ENCODE measurements at places on chromosomes 6 and 20. TPM values are rescaled to one million over a fixed set of nuclear protein-coding genes. Genes with fewer than 3 reads are reported as not detected.

DNA sequence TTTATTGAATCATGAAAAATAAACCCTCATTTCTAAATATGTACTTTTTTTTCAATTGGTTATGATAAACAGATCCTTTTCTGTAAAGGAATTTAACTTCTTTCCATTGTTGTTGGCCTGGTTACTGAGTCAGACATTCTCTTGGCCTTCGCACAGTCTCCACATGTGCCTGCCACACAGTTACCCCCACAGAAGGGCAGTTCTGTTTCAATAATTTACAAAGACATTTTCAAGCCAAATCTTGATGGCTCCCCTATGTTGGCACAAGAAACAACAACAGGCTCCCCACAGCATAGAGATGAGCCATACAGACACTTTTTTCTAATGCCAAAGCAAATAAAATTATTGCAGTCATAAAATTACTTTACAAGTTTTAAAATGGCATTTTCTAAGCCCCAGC lies 55.6 kb upstream of the BEND6 start:
- peak; percentile 53 for DNase-seq

- no peak for DNase-seq
Observed at GRCh38 chr6:128266946-128267345, 253.5 kb downstream of the PTPRK start.

RAB44 gene
- total RNA-seq, result 0.14 TPM

- DNase-seq, result no peak
Observed at GRCh38 chr6:162602759-162603158, 124.8 kb downstream of the PRKN start.

DNA sequence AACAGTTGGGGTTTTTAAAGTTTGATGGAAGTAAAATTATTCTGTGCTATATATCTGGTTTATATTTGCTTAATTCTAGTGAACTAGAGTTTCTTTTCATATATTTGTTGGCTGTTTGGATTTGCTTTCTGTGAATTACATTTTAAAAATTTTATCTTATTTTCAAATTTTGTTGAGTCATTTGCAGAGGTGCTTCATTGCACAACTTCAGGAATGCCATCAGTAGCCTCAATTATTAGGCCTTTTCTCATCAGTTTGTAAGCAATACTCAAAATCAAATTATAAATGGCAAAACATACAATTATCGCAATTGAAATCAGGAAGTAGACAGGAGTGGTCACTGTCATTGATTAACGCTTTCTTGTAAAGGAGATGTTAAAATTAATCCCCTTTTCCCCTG lies 96.9 kb downstream of the UBE3D start:
- no peak for DNase-seq

DNA sequence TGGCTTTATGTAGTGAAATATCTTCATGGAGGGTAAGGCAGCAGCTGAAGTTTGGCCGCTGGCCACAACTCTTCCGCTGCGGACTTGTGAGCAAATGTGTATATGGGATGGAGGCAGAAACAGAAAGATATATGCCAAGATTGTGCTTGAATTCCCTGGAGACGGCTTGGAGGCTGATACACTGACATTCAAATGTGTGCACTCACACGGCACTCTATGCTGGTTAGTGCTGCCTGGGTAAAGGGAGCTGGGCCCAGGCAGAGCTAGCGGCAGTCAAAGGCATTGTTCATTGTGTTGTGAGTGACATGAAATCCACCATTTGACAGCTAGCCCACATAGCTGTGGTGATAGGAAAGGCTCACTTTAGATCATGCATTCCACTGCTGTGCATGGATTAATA lies 202.7 kb downstream of the CLIC5 start:
- peak; percentile 58 for DNase-seq

DNA sequence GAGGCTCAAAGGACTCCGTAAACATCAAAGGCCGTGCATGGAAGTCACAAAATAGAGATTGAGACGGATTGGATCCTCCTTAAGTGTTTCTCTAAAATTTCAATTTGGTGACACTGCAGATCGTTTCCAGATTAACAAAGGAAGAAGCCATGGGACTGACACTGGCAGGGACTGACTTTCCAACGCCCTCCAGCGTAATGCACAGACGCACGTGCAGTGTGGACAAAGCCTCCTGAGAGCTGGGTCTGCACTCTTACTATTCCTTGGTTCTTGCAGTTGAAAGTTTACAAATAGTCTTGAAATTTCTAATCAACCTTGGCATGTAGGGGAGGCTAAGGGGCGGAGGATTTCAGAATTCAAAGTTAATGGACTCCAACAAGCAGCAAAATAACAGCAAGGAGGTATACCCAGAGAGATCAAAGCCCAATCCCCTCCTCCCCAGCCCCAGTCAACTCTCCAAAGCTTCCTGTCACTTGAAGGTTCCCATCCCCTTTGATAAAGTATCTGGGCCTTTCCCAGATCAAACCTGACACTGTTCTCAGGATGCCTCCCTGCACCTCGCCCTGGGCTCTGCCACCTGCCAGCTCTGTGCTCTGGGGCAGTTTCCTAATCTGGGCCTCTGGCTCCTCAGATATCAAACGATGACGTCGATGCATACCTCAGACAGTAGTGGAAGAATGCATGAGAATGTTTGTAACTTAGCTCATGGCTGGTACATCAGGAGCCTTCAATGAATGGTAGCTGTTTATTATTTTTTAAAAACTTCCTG lies 106.5 kb upstream of the TRAF3IP2 start:
- DNase-seq, result peak; percentile 88

- DNase-seq, result peak; percentile 38
Observed at GRCh38 chr6:148720897-148721296, 25.9 kb upstream of the UST start.

NKAIN2 gene
- not detected for total RNA-seq

TCF15 gene
- total RNA-seq, result not detected

DNA sequence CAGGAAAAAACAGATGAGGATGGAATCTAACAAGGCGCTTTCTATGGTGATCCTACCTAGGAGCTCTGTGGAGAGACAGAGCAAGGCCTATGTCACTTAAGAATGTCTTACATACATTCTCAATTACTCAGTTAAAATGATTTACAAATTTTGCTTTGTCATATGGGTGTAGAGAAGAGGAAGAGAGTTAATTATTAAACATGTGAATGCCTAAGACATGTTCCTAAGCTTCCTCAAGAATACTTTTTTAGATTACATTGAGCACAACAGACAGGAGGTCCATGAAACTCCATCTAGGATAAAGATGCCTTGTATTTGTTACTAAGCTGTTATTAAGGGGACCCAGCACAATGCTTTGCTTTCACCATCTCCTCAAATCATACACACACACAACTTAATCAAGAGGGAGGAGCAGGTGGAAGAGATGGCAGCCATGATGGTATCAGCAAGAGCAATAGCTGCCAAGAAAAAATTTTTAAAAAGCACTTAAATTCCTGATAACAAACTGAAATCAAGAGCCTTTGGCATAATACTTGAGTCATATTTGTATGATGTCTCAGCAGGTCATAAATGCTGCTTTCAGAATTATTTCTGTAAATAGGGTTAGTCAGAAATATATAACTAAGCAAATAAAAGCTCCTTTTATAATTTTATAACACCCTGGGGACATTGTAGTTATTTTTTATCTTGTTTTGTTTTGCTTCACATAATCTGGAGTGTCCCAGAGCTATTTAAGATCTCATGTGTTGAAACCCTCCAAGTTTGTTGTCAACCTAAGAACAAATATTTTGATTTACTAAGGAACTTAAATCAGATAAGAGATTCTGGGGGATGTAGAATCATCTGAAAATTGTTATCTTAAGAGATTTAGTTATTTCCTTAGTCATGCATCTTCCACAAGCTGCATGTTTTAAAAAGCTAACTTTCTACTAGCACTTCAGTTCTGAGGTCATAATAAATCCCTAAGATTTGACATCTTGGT lies 70.0 kb upstream of the CD2AP start:
- peak; percentile 33 for DNase-seq

GRCh38 chr6:34465531-34466241 lies at the start of gene PACSIN1:
PACSIN1 (plus strand) TSS chr6:34466076; CDS start chr6:34526306, 60,230 bp downstream.
- DNase-seq, result no peak

OR2H2 gene
- not detected for total RNA-seq

RIMS4 gene
- 0.53 TPM for total RNA-seq

- no peak for DNase-seq
Observed at GRCh38 chr20:19232997-19233794, 20.8 kb downstream of the SLC24A3 start.

GRCh38 chr20:51528263-51529027 lies 14.1 kb downstream of the NFATC2 start:
- no peak for DNase-seq

FAM217A gene
- not detected for total RNA-seq

GRCh38 chr6:11093376-11093625 lies 333 bp upstream of the SMIM13 start:
- DNase-seq, result no peak

GRCh38 chr20:47648943-47649342 lies 136.3 kb downstream of the SULF2 start:
- DNase-seq, result no peak

ULBP1 gene
- 8.8 TPM for total RNA-seq

GRCh38 chr6:120938164-120938875 lies 396.0 kb downstream of the TBC1D32 start:
- DNase-seq, result no peak

PNPLA1 gene
- not detected for total RNA-seq

ADGRG6 gene
- total RNA-seq, result 89.2 TPM

DNA sequence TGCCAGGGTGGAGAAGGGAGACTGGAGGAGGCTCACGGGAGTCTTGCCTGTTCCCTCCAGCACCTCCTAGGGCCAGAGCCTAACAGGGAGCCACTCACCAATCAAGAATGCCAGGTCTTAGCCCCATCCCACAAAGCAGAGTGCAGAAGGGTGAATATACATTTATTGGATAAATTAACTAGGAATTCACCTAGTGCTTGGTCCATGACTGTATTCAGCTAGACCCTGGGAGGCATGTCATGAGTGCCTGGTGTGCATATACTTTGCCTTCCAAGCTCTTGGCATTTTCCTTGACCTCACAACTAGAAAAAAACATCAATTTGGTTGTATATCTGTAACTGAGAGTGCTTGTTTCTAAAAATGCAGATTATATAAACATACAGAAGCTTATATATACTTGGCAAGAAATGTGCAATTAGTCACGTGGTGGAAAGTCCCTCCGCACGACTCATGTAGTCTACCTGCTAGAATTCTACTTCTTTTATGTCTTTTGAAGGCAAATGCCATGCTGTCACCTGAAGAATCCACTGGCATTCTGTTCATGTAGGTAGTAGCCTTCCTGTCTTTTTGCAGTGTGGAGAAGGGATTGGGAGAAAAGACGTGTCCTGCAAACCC lies 991.0 kb downstream of the KIF16B start:
- DNase-seq, result no peak

DNA sequence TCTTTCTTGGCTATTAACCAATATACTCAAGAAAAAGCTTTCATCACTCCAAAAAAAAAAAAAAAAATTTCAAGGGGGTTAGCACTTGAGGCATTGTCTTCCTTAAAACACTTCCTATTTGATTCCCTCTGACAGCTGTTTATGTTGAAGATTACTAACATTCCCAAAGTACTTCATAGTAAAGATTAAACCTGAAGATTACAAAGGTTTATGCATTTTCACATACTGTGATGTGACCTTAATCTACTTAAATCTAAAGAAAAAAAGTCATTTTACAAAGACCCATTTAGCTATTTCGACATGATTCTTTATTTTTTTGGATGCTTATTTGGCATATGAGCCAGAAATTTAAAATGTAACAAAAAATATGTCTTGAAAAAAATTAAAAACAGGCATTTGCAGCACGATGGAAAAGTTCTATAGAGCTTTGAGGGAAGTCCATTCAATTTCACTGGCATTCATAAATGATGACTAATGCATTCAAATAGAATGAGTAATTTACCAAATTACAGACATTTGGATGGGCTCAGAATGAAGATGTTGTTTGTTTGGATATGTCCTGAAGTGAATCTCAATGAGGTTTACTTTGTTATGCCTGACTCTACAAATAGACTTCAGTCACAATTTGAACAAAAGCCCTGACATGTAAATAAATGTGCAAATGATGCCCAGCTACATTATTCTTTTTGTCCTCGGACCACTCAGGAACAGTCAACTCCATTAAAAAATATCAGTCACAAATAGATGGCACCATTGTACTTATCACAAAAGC lies 674.6 kb upstream of the MARCKS start:
- peak; percentile 86 for DNase-seq

SNAP25 gene
- 3.9 TPM for total RNA-seq

IBTK gene
- total RNA-seq, result 42.7 TPM

MCHR2 gene
- not detected for total RNA-seq

GRCh38 chr6:69774740-69775584 lies 21.8 kb downstream of the LMBRD1 start:
- DNase-seq, result no peak

DNA sequence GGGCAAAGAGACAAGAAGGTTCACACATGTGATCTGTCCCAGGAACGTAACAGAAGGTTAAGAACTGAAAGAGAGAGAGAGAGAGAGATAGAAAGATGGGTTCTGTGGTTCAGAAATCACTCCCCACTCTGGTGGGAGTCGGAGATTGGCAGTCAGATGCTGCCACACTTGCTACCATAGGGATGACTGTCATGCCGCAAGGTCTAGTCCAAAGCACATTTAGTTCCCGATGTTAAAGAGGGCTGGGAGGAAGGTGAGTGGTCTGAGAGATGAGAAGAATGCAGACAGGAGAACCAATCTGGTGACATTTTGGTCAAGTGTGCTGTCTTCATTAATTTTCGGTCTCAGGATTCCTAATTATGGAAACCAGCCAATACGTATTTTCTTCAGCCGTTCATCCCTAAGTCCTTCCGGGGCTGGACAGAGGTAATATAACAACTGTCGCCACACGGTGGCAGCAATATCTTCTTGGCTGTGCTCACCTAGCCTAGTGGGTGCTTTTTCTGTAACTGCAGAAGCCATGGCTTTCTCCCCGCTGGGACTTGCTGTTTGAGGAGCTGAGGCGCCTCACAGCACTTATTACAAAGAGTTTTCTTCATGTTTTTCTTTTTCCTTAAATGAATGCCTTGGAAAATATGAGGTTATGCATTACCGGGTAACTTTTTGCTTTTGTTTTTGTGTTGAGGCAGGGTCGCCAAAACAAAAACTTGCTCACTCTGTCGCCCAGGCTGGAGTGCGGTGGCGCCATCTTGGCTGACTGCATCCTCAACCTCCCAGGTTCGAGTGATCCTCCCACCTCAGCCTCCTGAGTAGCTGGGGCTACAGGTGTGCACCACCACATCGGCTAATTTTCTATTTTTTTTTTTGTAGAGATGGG lies 46.0 kb downstream of the SLC35D3 start:
- DNase-seq, result peak; percentile 47

HDGFL1 gene
- total RNA-seq, result not detected

MYL9 gene
- total RNA-seq, result 1,247 TPM

CCM2L gene
- total RNA-seq, result 0.11 TPM

DNA sequence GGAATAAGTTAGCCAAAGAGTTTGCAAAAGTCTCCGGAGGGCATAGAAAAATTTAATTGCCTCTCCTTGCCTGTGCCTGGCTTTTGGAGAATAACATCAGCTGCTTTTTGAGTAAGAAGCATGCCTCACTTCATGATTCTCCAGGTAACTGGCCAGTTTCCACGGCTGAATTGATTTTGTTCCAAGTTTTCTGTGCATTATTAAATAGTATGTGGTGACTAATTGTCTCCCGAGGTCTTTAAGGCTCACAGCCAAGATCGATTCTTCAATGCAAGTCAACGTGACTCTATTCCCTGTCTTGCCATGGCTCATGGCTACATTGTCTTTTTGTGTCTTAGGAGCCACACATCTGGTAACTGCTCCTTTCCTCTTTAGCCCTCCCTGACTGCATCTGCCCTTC lies 54.2 kb downstream of the CNR1 start:
- no peak for DNase-seq
